ENCODE measurements at places on chromosomes 13 and 19.

GRCh38 chr19:47628078-47628771 is 19.3 kb downstream of the BICRA start:
- no peak for DNase-seq

- DNase-seq = no peak
Measured at GRCh38 chr13:60164234-60164889, 634 bp upstream of the DIAPH3 start.

GRCh38 chr13:114145256-114145655 is 12.8 kb upstream of the RASA3 start:
- no peak for DNase-seq

GRCh38 chr19:17138937-17139598 is 63.5 kb downstream of the MYO9B start:
- DNase-seq = no peak

- no peak for DNase-seq
Measured at GRCh38 chr13:110525328-110526319, 35.9 kb downstream of the RAB20 start.

GRCh38 chr13:24004142-24004899 is 107.0 kb upstream of the C1QTNF9B start:
- DNase-seq = no peak

DNA sequence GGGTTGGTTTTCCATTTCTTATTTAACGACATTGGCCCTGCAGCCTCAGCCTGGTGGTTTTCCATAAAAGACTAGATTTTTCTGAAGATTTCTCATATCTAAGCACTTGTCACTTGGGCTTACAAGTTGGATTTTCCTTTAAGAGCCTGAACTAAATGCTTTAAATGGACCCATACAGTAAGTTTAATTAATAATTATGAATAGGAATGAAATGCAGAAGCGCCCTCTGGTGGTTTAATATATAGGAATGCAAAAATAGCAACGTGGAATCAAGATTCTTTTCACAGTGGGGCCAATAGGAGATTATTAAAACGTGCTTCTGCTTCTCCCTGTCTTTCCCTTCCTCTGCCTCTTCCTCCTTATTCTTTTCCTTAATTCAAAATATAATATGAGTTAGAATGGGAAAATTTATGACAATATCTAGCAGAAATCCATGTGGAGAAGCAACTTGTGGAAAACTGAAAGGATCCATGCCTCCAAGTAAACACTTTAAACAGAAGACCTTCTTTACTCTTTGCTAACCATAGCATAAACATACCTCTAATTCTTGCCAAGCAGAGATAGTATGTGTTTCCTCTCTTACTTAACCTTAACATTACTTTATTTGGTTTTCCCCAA is 324.0 kb downstream of the GPC5 start:
- DNase-seq = no peak

- DNase-seq = no peak
Measured at GRCh38 chr13:30841154-30841553, 64.9 kb upstream of the MEDAG start.

DNA sequence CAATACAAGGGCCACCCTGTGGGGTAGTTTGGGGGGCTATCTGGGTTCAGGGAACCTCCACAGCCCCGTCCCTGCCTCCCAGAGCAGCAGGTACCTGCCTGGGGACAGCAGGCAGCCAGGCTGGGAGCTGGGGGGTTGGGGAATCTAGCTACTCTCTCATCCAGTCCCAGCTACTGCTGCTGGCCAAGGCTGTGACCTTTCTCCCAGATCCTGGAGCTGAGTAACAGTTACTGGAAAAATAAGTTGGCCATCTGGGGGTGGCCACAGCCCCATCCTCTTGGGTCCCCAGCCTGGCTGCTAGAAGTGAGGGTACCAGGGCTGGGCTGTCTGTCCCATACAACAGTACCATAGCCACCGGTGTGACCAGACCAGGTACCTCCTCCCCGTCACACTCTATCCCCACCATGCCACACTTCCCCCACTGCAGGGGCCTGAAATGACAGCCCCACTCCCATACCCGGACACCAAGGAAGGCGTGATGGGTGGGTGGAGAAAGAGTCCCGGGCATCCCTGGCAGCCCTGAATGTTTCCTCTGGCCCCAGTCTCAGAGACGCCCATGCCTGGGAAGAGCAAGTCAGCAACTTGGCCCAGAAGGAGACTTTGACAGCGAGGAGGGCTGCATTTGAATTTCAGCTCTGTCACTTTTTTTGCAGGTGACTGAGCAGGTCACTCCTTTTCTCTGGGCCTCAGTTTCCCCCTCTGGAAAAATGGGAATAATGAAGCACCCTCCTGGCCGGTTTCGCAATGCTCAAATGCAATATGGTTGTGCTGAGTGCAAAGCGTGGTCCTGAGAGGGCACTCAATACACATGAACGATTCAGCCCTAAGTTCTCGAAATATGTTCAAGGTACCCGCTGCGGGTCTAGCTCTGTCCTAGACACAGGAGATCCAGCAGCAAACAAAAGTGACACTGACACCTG is 30.7 kb upstream of the NFIC start:
- no peak for DNase-seq

DNA sequence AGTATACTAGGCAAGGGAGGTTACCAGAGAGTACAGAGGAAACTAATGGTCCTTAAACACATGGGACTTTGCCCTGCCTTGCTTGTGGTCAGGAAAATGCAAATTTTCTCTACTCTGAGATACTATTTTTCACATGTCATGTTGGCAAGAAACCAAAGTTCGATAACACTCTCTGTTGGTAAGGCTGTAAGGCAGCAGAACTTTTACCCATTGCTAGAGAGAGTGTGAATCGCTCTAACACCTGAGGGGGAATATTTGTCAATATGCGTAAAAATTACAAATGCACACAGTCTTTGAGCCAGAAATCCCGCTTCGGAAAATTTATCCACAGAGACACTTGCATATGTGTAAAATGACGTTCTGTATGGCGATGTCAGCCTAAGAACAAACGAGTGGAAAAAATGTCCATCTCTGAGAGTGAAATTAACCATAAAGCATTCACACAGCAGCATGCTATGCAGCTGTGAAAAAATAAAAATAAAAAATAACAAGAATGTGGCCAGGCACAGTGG is 9.5 kb upstream of the RFX1 start:
- DNase-seq = no peak

- no peak for DNase-seq
Measured at GRCh38 chr19:47057328-47057727, 8.9 kb upstream of the TMEM160 start.

- no peak for DNase-seq
Measured at GRCh38 chr13:102869948-102870676, 24.3 kb downstream of the ERCC5 start.

DNA sequence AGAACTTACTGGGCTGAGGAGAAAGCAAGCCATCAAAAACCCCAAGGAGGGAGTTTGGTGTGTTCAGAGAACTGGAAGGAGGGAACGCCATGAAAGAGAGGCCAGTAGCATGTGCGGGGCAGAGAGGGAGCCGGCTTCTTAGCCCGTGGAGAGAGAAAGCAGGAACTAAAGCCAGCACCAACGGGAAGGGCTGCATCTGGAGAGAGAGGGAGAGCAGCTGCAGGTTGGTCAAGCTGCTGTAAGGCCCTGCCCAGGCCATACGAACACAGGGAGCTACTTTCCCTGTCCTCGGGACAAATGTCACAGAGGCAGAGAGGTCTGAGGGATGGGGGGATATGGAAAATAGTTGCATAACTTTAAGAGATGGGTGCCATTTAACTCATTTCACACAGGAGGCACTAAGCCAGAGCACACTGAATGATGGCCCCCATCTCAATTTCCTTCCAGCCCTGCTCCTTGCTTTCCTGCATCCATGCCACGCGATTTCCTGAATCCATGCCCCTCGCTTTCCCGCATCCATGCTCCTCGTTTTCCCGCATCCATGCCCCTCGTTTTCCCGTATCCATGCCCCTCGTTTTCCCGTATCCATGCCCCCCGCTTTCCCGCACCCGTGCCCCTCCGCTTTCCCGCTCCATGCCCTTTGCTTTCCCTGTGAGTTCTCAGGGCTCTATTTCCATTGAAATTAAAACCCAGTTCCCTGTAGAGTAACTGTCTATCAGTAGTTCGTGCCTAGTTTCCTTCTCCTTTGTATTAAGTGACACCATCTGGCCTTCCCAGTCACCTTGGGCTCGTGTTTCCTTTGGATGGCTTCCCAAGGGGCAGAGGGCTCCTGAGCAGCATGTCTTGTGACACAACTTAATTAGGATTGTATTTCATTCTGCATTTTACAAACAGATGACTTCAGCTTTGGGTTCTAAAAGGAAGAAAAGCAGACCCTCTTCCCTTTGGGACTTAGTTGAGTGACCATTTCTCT is 31.5 kb upstream of the TPT1 start:
- no peak for DNase-seq

DNA sequence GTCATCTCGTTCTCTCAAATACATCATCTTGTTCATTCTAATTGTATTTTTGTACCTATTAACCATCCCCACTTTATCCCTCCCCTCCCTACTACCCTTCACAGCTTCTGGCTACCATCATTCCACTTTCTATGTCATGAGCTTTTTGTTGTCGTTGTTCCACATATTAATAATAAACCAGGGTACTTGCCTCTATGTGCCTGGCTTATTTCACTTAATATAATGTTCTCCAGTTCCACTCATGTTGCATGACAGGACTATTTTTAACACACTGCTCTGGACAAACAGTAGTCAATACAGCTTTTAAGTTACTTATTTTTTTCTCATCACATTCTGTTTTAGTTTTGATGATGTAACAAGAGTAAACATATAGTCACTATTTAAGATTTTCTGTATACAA is 872.3 kb downstream of the SLITRK1 start:
- no peak for DNase-seq

DNA sequence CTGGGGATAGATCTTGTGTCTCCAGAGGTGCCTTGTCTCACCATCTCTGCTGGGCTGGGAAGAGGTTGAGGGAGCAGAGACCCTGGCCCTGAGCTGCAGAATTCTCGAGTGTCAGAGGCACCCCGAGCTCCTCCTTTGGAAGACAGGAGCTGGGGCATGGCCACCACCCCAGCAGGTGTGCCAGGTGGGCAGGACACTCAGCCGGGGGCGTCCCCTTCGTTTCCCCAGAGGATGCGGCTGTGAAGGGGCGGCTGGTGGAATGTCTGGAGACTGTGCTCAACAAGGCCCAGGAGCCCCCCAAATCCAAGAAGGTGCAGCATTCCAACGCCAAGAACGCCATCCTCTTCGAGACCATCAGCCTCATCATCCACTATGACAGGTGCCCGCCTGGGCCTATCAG is 14.5 kb downstream of the FUZ start:
- DNase-seq = no peak

DNA sequence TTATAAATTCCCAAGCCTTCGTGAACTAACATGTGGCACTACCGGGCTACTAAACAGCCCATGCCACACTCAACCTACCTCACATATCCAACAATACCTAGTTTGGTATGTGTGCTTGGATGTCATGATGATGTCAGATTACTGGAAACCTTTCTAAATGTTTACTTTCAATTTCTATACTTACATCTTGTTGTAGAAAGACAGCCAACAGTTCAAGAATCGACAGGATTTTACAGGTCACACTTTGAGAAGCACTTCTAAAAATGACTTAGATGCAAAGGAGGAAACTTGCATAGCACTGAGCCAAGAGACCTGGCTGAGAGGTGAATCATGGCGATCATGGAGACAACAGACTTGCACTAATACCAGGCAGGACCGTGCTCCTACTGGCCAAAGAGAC is 209.9 kb downstream of the COL4A1 start:
- no peak for DNase-seq

DNA sequence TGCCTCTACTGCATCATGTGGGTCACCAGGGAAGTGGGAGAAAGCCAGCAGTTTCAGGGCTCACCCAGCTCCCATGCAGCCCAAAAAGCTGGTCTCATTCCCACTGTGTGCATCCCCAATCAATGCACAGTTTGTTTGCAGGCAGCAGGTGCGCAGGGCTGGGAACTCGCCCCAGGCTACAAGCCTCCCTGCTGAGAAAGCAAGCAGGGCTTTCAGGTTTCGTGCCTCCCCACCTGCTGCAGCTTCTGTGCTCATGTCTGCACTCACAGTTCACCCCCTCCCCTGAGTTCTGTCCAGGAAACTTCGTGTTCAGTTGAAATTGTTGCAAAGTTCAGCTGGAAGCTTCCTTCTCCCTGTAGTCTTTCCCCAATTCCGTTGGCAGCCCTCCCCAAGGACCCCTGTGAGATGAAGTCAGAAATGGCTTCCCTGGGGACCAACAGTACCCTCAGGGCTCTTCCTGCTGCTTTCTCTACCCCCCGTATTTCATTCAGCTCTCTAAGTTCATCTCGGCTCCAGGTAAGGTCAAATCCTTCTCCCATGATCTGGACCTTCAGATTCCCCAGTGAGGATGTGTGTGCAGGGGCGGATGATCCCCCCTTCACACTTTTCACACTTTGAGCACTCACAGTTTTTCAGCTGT is 10.3 kb upstream of the KLK3 start:
- DNase-seq = no peak

DNA sequence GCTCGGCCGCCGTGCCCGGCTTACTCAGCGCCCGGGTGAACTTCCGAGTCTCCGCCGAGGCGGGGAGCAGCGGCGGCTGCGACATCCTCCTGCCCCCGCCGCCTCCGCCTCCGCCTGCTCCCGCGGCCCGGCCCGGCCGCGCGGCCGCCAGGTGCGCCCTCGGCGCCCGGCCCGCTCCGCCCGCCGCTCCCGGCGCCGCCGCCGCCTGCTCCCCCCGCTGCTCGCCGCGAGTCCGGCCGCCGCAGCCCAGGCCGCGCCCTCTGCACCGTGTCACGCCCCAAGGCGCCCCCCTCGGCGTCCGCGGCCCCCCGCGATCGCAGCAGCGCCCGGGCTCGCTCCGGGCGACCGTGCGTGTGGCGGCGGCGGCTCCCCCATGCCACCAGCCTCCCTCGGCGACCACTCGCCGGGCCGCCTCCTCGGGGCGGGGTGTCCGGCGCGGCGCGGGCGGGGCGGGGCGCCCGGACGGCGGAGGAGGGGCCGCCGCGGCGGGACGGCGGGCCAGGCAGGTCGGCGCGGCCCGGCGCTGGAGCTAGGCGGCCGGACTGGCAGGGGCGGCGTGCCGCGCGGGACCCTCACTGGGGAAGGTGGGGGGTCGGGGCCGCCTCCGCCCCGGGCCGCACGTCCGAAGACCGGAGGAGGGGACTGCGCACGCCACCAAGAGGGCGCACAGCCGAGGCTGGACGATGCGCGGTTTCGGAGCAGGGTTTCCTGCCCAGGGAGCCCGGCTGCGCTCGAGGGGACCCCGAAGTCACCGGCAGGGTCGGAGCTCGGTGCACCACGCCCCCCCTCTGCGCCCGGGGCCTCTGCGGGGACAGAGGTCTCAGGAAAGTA is 108.6 kb upstream of the DOCK9 start:
- peak; percentile 79 for DNase-seq

GRCh38 chr19:51564791-51565190 is 6.3 kb upstream of the ZNF175 start:
- DNase-seq = no peak

GRCh38 chr13:35838356-35838755 is 292.8 kb downstream of the DCLK1 start:
- no peak for DNase-seq

- no peak for DNase-seq
Measured at GRCh38 chr13:66362485-66362884, 867.7 kb downstream of the PCDH9 start.

DNA sequence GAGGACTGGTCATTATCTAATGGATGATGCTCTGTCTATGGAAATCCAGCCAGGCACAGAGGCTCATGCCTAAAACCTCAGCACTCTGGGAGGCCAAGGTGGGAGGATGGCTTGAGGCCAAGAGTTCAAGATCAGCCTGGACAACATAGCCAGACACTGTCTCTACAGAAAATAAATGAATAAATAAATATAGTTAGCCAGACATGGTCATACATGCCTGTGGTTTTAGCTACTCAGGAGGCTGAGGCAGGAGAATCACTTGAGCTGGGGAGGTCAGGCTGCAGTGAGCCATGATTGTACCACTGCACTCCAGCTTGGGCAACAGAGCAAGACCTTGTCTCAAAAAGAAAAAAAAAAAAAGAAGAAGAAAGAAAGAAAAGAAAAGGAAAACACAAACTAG is 234.7 kb downstream of the TSHZ3 start:
- no peak for DNase-seq

Data from activated T-cell treated with anti-CD3 and anti-CD28 coated beads, Interleukin-2, amount 50 U/mL, for 24 hours (primary cell).